EL (cell line): ENCODE measurements at places on chromosomes 3 and 15.

DNA sequence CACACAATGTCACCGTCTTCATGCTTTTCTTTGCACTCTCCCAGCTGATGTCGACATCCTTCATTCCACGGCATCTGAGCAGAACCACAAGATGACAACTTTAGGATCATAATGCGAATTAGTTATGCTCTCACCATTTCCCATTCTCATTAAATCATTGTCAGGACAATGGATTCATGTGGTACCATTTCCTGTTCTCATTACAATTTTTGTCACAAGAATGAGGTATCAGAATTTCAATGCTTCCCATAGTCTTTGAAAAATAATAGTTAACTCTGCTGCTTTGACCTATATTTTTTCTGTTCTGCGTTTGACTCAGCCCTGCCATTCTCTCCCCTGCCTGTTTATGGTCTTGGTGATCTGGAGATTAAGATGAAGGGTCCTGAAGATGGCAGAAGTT lies 175.7 kb upstream of the MDFIC2 start:
- no peak for DNase-seq

DNA sequence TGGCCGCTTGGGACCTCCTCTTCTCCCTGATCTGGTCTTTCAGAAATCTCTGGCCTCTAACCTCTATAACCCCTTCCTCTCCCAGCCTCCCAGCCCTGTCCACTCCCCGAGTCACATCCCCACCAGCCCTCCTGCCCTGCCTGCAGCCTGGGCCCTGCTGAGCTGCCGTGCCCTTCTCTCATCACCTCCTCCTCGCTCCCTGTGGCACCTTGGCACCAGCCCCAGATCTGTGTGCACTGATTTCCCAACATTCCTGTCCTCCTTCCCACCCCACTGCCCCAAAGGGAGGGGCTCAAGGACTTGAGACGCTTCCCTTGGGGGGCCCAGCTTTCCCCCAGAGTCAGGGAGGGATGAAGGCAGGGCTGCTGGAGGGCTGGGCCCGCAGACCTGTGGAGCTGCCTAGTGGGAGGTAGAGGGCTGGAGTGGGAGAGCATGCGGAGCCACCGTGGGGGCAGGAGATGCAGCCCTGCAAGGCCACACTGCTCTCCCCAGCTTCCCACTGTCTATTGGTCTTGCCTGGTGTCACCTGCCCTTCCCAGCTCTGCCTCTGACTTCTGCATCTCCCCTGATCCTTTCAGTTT lies 42.7 kb downstream of the EXOG start:
- DNase-seq, result no peak

GRCh38 chr3:39383881-39384664 lies 903 bp downstream of the SLC25A38 start:
- DNase-seq, result peak; percentile 93

- DNase-seq, result no peak
Measured at GRCh38 chr15:99435877-99436541, 129.8 kb upstream of the MEF2A start.

GRCh38 chr3:126998728-126999127 lies 15.8 kb downstream of the PLXNA1 start:
- DNase-seq, result no peak

GRCh38 chr15:73704869-73705645 lies 20.9 kb downstream of the CD276 start:
- peak; percentile 50 for DNase-seq

DNA sequence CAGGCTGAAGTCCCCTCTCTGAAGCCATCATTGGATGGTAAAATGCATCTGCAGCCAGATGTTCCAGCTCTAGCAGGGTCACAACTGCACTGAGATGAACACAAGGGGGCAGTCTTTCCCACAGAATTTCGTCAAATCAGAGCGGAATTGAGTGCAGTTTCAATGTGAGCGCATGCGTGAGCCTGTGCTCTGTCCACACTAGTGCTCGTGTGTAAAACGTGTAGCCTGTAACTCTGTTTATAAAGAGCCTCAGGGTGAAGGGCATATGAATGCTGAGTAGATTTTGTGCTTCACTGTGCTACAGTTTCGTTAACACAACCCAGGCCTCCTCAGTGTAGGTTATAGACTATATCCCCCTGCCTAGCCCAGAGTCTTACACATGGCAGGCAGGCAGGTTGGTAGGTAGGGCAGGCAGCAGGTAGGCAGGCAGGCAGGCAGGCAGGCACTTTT lies 92.7 kb upstream of the GOLGA6L4 start:
- peak; percentile 77 for DNase-seq

- no peak for DNase-seq
Measured at GRCh38 chr3:127166501-127167065, 26.3 kb upstream of the PRR23E start.

DNA sequence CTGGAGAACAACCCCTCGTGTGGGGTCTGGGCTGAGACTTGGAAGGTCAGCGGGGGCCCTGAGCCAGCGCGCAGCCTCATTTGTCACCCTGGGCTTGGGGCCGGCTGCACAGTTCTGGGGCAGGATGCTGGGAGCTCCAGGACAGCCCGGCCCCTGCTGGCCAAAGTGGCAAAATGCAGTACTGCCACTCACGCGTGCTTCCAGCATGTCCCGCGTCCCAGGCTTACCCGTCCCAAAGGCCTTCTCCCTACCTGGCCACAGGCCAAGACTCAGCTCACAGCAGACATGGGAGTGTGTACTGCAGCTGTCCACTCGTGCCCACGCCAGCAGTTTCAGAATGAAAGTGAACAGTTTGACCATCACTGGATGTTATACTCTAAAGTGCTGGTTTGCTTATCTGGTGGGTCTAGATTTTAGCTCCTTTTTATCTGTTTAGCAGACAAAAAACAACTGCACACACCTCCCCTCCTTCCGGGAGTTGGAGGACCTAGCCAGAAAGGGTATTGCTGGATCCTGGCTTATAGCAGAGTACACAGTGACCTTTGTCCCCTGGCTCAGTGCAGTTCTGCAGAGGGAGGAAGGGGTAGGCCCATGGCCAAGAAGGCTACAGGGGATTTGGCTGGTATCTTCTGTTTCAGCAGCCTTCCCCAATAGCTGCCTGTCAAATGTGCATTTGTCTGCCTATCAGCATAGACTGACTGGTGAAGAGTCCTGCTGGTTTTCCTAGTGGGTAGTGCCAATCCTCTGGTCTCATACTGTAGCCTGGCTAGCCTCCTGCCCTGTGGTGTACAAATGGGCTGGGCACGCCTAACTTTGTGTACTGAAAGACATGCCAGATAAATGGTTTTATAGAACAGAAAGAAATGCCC lies 23.2 kb upstream of the IP6K2 start:
- DNase-seq, result peak; percentile 80
